Activated naive CD8-positive, alpha-beta T cell treated with anti-CD3 and anti-CD28 coated beads, Interleukin-2, amount 50 U/mL, for 16 hours (primary cell): ENCODE measurements at places on chromosomes 6 and 20.

DNA sequence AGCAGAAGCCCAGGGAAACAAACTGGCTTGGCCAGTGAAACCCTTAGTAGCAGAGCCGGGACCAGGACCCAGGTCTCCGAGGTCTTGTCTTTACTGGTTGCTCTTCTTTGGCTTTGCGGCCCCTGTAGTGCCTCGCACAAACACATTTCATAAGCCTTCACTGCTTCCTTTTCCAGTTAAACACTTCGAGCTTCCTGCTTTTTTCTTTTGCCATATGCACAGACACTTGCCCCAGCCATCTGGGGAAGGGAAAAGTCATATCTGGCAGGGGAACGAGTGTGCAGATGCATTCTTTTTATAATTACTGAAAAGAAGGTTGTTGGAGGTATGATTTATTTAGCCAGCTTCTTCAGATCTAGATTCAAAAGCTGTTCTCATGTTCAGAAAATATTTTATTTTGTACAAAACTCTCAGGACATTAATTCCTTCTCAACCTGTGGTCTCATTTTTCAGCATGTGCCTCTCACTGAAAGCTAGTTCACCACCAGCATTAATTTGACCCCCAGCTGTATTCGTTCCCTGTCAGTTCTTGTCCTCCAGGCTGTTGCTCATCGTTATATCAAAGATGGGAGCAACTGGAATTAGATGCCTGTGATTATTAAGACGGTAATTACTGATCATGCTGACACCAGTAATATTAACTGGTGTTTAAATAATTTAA lies 19.2 kb downstream of the KLHL32 start:
- no peak for DNase-seq

GRCh38 chr6:108295676-108296075 lies 822 bp downstream of the AFG1L start:
- no peak for DNase-seq

DNA sequence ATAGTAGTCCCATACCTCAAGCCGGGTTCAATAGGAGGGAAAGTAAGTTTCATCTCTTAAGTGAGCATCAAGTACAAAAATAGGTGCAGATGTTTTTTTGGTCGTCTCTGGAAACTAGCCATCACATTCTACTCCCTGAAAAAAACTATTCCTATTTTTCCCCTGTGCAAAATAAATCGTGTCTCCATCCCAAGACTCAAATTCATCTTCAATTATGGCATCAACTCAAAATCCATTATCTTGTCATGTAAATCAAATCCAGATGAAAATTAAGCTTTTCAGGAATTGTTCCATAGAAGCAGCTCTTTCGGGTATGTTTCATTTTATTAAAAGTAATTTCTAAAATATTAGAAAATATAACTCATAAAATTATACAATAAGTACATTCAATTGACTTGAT lies 1368.4 kb downstream of the GRIK2 start:
- no peak for DNase-seq

DNA sequence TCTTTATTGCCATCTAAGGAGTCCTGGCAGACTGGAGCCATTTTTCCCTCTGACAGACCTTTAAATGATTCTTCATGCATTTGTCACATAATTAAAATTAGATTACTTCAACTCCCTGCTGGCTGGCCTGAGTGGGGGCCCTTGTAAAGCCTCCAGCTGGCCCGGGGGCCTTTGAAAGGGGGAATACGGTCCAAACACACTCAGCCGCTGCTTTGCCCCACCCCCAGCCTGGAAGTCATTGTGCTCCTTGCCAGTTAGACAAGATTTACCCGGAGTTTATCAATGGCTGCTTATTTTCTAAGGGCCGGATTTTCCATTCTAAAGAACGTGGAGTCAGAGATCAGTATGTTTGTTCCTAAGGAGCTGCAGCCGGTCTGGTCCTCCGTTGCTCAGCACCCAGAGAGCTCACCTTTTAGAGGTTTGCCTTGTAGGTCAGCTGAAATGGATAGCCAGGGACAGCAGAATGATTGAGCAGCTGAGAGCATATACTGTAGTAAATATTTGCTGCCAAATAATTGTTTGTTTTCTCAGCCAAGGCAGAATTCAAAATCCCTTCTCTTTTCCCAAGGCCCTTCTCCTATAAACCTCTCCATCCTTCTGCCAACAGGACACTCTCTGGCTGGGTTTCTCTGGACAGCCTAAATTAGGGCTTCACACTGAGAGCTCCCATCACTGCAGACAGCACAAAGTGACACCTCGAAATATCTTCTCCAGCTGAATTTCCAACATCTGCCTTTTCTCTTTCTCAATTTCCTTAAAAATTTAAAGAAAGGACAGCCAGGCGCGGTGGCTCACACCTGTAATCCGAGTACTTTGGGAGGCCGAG lies 68.4 kb upstream of the RBM24 start:
- no peak for DNase-seq

GRCh38 chr6:138546733-138547185 lies 47.5 kb upstream of the NHSL1 start:
- DNase-seq = no peak

DNA sequence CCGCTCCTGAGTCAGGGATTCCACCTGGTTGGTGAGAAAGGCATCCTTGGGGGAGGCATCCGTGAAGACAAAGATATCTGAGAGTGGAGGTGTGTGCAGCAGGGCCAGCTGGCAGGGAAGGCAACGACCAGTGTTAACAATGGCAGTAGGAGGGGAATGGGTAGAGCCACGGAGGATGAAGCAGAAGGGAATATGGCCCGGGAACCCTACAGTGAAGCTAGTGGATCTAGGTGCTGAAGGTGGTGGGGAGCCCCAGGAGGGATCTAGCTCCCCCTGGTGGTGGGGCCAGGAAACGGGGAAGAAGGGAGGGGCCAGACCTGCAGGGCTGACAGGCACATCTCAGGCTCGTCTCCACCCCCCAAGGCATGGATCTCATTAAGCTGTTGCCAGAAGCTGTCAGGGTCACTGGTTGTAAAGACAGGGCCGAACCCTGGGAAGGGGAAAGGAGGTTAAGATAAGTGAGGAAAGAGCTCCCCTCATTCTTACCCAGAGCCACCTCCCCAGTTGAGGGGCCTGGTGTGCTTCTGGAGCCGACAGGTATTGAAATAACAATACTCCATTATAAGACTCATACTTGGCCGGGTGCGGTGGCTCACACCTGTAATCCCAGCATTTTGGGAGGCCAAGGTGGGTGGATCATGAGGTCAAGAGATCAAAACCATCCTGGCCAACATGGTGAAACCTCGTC lies 7.3 kb downstream of the VWA7 start:
- peak; percentile 52 for DNase-seq

DNA sequence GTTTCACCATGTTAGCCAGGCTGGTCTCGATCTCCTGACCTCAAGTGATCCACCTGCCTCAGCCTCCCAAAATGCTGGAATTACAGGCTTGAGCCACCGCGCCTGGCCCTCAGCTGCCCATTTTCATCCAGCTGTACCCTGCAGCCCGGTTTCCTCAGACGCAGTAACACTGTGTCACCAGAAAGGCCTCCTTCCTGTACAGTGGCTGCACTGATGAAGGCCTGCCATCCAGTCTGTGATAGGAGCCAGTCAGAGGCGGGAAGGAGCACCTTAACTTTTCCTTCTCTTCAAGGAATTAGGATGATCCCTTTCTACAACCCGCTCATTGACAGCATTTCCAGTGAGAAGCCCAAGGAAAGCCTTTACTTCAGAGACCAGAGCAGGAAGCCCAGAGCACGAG lies 75.9 kb downstream of the GFOD1 start:
- no peak for DNase-seq

DNA sequence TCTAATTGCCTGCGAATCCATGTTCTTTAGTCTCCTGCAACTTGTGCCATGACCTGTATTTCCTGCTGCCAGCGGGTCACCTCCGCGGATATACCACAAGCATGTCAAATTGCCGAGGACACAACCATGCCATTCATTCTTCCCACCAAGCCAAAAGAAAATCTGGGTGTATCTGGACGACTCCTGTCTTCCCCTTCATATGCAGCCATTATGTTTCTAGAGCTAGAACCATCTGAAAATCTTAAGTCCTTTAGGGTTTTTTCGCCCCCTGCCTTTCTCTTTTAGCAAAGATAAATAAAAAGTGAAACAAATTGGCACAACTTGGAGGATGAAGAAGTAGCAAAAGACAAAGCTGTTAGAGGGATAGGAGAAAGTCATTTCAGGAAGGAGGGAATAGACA lies 242.6 kb downstream of the ARID1B start:
- DNase-seq = no peak

GRCh38 chr20:3051385-3052019 lies 5.7 kb downstream of the MRPS26 start:
- DNase-seq = no peak

GRCh38 chr6:56850626-56851025 lies 104.3 kb upstream of the BEND6 start:
- DNase-seq = no peak

- DNase-seq = no peak
These were observed 343.4 kb downstream of the CDC5L start for GRCh38 chr6:44730771-44731391.

DNA sequence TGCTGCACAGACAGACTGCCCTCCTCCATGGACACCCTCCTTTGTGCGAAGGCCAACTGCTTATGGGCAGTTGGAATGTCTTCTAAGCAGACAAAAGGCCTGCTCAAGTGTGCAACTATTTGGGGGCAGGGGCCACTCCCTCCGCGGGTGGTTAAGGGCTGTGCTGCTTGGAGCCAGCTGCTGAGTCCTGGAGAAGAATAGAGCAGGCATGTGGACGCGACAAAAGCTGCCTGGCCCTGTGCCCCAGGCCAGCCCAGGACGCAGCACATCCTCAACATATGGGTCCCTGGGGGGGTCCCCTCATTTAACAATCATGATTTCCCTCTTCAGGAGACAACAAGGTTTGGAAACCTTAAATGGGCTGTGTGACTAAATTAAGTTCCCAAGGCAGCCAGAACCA lies 45.5 kb upstream of the ENTPD6 start:
- DNase-seq = no peak

DNA sequence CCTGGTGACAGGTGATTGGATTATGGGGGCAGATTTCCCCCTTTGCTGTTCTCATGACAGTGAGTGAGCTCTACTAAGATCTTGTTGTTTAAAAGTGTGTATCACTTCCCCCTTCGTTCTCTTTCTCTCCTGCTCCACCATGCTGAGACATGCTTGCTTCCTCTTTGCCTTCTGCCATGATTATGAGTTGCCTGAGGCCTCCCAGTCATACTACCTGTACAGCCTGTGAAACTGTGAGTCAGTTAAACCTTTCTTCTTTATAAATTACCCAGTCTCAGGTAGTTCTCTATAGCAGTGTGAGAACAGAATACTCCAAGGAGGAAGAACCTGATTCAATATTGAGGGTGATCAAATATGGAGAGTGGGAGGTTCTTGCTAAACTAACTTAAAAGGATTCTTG lies 724.9 kb downstream of the DOK5 start:
- DNase-seq = no peak

GRCh38 chr20:60102665-60103210 lies 144.5 kb downstream of the CDH26 start:
- no peak for DNase-seq
